Sigmoid colon (tissue), 7 donors: ENCODE measurements at places on chromosomes 13 and 19. TPM values are rescaled to one million over a fixed set of nuclear protein-coding genes. Genes with fewer than 3 reads are reported as not detected.

DNA sequence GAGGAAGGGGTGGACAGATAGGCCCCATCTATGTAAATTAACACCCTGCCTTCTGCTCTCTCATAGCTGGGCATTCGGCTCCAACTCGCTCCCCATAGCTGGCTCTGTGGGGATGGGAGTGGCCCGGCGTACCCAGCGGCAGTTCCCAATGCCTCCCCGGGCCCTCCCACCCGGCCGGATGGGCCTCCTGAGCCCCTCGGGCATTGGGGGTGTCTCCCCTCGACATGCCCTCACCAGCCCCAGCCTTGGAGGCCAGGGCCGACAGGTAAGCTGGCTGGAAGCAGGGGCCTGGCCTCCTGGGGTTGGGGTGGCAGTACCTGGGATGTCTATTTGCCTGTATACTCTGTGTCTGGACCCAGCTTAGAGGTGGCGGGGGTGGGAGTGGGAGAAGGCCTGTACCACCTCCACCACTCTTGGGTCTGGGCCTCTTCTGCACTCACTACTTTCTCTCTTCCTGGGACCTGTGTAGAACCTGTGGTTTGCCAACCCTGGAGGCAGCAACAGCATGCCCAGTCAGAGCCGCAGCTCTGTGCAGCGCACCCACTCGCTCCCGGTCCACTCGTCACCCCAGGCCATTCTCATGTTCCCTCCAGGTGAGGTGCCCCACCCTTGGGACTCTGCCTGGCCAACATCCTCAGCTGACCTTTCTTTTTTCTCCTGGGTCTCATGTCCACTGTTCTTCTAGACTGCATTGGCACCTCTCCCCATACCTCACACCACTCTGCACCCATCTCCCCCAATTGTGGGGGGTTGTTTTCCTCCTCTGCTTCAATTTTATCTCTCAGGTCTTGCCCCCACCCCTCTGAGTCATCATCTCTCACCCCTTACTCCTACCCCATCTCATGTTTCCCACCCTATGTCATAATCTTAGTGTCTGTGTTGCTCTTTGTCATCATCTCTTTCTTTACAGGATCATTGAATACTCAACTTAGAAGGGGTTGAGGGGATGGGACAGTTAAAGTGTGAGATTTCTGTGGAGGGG, 10.1 kb downstream of the PAF1 start:
- peaks cover 75% of the 10 kb centered on the region for H3K36me3 ChIP-seq
- no peak for DNase-seq
- no peak overlapping the region for H3K4me3 ChIP-seq
- H3K4me1 ChIP-seq, result no peaks in the 10 kb centered on the region

GRCh38 chr13:99288089-99288488, 19.1 kb downstream of the GPR183 start:
- no peaks in the 10 kb centered on the region for H3K27me3 ChIP-seq
- peaks cover 11% of the 10 kb centered on the region for H3K4me1 ChIP-seq
- no peaks in the 10 kb centered on the region for H3K36me3 ChIP-seq
- DNase-seq, result no peak

- no peak overlapping the region for H3K27ac ChIP-seq
- no peak overlapping the region for H3K4me3 ChIP-seq
- no peaks in the 10 kb centered on the region for H3K4me1 ChIP-seq
- DNase-seq, result no peak
These were observed 19.0 kb upstream of the XPO4 start for GRCh38 chr13:20921572-20921971.

The FCGBP gene
- polyA plus RNA-seq, result 90.1 TPM

The PSPN gene
- 1.7 TPM for polyA plus RNA-seq
